ENCODE measurements at places on chromosomes 2 and 18. TPM values are rescaled to one million over a fixed set of nuclear protein-coding genes. Genes with fewer than 3 reads are reported as not detected.

COL4A4 gene
- total RNA-seq, result 9.6 TPM

GPBAR1 gene
- total RNA-seq, result 4.5 TPM

DLX2 gene
- total RNA-seq, result not detected

TCF23 gene
- not detected for total RNA-seq

XIRP2 gene
- not detected for total RNA-seq

VWA3B gene
- total RNA-seq, result not detected

GRCh38 chr2:139214801-139215200 lies 434.6 kb upstream of the NXPH2 start:
- no peak for DNase-seq

GRCh38 chr2:219544567-219544966 lies 739 bp downstream of the TMEM198 start:
- DNase-seq, result no peak

DNA sequence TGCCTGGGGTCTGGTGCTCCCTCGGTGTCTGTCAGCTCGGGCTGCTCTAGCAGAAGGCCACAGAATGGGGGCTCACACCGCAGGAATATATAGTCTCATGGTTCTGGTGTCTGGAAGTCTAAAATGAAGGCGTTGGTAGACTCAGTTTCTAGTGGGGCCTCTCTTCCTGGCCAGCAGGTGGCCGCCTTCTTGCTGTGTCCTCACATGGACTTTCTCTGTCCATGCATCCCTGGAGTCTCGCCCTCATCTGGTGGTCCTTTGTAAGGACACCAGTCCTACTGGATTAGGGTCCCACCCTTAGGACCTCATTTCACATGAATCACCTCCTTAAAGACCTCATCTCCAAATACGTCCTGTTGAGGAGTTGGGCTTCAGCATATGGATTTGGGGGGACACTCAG lies 65.7 kb downstream of the RRM2 start:
- DNase-seq, result no peak

DNA sequence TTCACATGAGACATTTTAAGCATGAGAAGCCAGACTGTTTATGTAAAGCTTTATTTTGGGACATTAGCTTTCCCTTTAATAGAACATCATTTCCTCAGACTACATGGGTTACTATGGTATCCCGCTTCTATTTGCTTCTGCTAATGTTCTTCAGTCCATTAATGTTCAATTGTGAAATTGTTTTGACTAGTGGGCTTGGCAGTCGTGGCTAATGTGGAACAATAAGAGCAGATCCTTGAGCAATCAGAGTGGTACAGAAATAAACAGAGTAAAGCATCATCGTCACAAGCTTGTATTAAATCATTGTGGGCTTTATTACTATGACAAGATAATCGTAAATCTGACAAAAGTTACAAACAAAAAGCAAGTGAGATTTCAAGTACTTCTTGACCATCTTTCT lies 60.2 kb downstream of the PDE1A start:
- DNase-seq, result no peak

- no peak for DNase-seq
Measured at GRCh38 chr2:156021146-156022040, 311.1 kb downstream of the NR4A2 start.

- no peak for DNase-seq
Measured at GRCh38 chr2:121617042-121617599, 32.1 kb downstream of the CLASP1 start.

GRCh38 chr2:6008726-6009125 lies 316.5 kb downstream of the SOX11 start:
- DNase-seq, result no peak

GRCh38 chr2:12737297-12737696 lies 20.6 kb downstream of the TRIB2 start:
- no peak for DNase-seq

GRCh38 chr2:51813247-51813646 lies 781.3 kb upstream of the NRXN1 start:
- no peak for DNase-seq

DNA sequence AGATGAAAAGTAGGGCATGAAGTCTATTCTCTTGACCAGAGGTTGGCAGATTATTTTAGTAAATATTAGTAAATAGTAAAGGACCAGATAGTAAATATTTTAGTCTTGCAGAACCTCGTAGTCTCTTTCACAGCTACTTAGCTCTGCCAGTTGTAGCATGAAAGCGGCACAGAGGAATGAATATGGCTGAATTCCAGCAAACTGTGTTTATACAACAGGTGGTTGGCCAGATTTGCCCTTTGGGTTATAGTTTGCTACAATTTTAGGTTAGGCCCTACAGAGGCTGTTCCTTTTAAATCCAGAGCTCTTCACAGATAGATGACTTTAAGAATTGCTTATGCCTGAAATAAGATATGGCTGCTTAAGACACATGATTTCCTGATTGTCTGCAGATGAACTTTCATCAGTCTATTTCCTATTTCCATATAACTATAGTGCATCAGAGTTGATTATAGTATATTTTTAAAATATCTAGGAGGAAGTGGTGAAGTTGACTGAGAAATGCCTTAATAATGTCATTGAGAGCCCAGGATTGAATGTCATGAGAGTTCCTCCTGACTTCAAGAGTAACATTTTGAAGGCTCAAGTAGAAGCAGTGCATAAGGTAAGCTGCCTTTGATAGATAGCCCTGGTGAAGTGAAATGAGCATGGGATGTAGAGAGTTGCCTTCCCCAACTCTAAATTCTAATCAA lies 80.5 kb downstream of the TMEM185B start:
- no peak for DNase-seq

- no peak for DNase-seq
Measured at GRCh38 chr2:56749152-56749752, 565.5 kb downstream of the CCDC85A start.

DNA sequence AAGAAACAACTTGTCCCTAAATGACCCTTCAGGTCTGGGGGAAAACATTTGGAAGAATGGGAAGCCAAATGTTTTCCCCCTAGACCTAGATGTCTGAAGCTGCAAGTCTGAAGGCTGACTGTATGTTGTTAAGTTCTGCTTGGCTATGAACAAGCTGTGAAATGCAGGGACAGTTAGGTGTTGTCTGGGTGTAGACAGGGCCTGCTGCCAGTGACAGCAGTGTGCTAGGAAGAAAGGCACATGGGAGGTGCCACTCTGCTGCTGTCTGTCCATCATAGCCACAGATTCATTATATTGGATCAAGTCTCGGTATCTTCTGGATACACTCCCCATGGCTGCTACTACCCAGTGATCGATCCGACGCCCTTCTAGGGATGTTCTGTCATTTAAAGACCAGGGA lies 265.9 kb upstream of the PXDN start:
- DNase-seq, result no peak

DNA sequence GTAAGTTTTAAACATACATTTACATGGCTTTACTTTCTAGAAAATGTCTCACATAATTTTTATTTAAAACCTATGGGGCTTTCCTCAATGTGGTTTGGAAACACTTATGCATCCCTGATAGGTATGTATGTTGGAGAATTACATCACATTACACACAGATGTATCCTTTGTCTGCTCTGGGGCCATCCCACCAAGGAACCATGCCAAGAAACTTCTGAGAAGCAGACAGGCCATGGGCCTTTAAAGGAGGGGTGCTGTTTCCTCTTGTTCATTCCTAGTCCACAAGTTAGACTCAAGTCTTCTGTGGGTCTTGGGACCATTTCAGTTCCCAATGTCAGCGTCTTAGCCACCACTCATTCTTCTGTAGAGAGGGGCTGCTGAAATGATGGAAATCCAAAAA lies 162.0 kb upstream of the SETBP1 start:
- no peak for DNase-seq

DNA sequence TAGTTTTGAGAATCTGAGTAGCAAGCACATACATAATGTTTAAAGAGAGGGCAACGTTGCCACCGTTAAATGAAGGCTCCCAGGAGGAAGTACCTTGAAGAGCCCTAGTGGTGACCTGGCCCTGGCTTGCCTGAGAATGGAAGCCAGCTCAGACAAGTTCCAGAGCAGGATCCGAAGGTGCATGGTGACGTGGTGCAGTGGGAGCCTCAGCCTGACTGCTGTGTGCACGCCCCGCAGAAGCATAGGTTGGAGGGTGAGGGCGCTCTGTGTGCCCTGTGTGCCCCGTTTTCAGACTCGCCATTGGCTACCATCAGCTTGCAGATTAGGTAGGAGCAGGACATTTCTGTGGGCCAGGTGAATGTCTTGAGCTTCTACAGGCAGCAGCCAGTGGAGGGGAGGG lies 68.2 kb downstream of the ZNF407 start:
- DNase-seq, result no peak

DNA sequence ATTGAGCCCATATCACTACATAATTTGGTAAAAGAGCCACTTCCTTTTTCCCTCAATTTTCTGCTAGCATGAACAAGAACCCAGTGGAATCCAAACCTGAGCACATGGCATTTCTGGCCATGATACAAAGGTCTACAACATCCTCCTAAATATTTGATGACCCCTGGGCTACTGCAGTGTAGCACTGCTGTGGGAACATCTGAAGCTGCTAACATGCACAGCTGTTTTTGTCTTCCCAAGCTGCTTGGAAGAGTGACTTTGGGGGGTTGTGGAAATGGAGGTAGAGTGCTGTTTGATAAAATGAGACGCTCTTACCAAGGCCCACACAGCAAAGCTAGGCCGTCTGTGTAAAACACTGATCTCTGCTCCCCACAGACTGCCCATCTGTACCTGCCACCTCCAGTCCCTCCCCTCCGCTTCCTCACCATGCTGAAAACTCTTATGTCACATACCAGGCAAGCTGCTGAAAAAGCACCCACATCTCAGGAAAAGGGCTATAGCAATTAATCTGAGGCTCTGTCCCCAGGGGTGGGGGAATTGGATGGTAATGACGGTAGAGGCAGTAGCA lies 197.2 kb upstream of the HNRNPA3 start:
- DNase-seq, result no peak

- DNase-seq, result no peak
Measured at GRCh38 chr2:14778015-14778414, 145.5 kb downstream of the LRATD1 start.

DNA sequence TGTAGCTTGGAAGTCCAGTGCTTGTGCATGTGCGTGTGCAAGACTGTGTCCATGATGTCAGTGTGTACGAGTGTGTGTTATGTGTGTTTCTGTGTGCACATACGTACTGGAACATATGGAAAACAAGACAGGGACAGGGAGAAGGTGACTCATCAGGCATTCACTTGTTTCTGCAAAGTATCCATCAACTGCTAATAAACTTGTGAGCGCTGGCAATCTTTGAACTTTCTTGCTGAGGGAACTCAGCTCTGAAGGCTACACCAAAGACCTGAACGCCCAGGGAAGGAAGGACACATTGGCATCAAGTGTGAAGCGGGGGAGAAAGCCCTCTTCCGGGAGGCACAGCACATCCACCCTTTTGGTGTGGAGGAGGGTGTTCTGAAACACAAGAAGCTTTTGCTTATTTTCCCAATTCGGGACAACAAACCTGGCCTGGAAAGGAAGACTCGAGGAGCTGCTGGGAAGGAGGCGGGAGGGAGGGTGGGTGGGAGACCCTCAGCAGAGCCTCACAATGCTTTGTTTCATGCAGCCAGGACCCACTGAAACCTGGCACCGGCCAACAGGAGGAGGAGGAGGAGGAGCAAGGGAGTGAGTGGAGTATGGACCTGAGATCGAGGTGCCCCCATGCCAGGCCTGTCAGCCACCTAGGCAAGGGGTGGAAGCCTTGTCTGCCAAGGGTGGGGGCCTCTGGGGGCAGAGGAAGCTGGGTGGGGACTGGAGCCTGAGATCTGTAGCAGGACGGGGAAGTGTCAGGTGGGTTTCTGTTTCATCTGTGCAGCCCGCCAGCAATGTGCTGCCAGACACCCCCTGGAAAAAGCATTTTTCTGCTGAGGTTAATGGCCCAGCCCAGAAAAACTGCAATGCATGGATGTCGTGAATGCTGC lies 26.8 kb downstream of the SMAD7 start:
- DNase-seq, result no peak

GRCh38 chr2:40844353-40845277 lies 392.7 kb upstream of the SLC8A1 start:
- no peak for DNase-seq

DNA sequence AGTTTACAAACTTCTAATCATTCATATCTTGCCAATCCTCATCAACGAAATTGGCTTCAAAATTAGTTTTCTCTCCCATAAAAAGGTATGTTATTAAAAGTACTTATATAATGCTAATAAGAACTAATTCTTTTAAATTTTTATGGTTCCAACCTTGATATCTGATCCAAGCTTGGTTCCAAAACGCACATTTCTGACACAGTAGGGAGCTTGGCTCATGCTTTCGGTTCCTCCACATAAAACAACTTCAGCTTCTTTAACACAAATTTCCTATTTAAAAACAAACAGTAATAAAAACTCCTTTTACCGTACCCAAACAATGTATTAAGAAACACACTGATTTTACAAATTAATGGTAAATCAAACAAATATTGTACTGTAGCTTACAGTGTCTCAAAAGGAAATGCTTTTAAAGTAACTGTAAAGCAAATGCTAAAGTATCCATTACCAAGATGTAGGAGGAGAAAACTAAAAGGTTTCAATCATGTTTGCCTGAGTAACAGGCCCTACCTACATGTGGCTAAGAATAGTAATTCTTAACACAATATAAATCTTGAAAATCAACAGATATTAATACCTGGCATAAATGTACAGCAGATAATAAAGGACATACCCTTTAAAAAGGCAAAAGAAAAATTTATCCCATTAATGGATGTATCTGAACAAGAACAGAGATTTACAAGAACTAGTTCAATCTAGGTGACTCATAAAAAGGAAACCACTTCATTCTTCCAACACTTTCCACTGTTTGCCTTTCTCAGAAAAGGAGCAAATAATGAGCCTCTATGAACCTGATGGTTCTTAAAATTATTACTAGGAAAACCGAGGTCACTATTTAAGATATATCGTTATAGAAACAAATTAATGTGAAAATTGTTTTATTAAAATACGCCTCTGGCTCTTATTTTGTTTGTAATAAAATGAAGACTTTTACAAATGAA lies 17.5 kb downstream of the ACAA2 start:
- DNase-seq, result no peak

- no peak for DNase-seq
Measured at GRCh38 chr2:223460774-223461211, 141.4 kb downstream of the SCG2 start.

- DNase-seq, result no peak
Measured at GRCh38 chr18:35277633-35278032, 12.4 kb downstream of the ZSCAN30 start.

DNA sequence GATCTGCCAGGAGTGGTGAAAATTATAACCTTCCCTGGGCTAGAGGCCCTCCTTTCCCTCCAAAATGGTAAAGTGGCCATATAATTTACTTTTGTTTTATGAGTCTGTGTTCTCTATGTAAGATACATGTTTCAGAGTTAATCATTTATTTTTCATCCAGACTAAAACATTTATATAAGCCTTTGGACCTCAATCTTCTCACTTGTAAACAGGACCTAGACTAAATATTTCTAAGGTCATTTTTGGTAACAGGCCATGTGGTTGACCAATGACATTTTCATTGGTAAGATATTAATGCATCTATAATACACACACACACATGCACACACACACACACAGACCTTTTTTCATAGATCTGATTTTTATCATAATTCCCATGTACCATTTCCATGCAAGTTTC lies 79.7 kb upstream of the KCTD1 start:
- DNase-seq, result no peak

- DNase-seq, result no peak
Measured at GRCh38 chr2:150165988-150166312, 321.5 kb downstream of the RND3 start.

DNA sequence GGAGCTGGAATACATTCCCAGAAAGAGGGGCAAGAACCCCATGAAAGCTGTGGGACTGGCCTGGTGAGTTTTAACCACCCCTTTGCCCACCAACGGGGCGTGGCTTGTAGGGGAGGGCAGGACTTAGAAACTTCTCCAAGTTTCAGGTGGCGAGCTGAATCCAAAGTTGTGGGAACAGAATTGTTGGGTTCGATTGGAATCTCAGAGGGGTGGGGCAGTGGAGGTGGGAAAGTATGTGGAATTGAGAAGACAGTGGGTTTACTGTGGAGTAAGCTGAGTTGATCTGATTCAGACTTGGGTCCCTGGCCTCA lies 1.1 kb downstream of the PNKD start:
- DNase-seq, result no peak

All from esophagus muscularis mucosa (tissue), 4 donors.